ENCODE measurements at places on chromosomes 4 and X.
A peak's percentile ranks its signal among the peaks of the same experiment; 100 is the strongest.

- no peak for DNase-seq
Observed at GRCh38 chrX:38694394-38694793, 106.9 kb upstream of the MID1IP1 start.

DNA sequence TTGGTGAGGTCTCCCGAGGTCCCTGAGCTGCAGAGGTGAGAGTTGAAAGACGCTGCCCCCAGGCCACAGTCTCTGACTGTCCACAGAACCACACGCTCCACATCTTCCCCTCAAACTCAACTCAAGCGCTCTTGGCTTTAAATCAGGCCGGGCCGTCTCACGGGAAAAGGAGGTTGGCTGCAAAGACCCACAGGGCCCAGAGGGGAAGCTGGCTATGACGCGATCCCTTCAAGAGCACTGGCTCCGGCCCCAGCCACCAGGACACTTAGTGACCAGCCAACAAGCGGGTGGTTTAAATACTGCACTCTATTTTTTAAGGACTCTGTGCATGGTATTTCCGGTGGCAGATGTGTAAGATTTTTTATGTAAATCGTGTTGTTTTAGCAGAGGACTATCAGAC, 19.9 kb downstream of the LRPAP1 start:
- no peak for DNase-seq

DNA sequence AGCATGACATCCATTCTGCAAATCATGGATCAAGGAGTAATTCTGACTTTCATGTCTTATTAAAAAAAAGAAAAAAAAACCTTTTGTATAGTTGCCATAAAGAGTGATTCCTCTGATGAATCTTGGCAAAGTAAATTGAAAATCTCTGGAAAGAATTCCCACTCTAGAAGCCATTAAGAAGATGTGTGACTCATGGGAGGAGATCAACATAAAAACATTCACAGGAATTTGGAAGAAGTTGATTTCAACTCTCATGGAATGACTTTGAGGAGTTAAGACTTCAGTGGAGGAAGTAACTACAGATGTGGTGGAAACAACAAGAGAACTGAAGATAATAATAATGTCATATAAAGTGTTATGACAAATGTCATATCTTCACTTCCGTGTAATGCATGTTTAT, 204.2 kb downstream of the PABPC4L start:
- no peak for DNase-seq

DNA sequence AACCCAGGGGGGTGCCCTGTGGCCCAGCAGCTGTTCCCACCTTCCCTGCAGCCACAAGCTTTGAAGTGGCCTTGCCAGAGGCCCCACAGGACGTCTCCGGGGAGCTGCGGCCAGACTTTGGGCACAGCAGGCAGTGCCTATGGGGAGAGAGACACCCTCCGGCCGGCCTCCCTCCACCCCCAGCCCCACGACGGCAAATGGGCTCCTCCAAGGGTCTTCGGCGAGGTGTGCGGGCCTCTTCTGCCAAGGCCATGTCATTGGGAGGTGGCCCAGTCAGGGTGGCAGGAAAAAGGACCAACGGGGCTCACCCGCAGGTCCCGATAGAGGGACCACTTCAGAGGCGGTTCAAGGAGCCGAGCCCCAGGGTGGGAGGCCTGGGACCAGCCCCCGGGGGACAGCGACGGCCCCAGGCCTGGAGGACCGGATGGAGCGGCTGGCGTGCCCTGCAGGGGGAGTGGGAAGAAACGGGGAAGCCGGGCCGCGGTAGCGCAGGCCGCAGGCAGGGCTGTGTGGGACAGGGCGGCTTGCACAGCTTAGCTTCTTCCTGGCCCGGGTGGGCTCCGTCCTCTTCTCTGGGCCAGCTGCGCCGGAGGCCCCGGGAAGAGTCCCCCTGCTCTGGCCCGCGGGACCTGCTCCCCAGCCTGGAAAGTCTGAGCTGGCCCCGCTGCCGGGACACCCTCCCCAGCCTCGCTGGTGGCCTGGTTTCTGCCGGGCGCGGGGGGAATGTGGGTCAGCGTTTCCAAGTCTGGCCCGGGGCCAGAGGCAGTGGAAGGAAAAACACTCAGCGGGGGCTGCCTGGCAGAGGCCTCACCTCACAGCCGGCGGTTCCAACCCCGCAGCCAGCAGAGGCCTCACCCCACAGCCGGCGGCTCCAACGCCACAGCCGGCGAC, 21.9 kb upstream of the SPON2 start:
- DNase-seq: no peak

GRCh38 chrX:129769467-129770154, 10.1 kb upstream of the SASH3 start:
- no peak for DNase-seq

- no peak for DNase-seq
Observed at GRCh38 chr4:53649357-53649756, 58.1 kb upstream of the LNX1 start.

- DNase-seq: no peak
Observed at GRCh38 chrX:48487362-48487798, 11.4 kb downstream of the FTSJ1 start.

DNA sequence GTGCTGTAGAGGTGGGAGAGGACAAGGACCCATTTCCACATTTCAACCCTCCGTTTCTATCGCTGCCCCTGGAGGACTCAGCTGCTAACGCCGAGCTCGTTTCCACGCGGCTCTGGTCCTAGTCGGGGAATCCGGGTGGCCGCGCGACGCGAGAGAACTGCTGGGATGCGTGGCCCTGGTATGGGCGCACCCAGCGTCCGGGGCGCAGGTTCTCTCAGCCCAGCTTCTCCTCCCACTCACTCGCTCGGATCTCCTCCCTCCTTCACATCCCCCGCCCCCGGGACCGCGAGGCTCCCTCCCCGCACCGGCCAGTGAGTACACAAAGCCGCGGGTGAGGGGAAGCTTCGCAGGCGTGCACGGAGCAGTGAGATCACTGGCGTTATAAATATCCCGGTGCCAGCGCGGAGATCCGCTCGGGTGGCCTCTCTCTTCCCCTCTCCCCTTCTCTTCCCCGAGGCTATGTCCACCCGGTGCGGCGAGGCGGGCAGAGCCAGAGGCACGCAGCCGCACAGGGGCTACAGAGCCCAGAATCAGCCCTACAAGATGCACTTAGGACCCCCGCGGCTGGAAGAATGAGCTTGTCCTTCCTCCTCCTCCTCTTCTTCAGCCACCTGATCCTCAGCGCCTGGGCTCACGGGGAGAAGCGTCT, at the start of gene FGF5:
Gene FGF5, plus strand, starts transcription at position 412 of the 649 bp plus-strand sequence. Its CDS starts 161 bp downstream, at position 573.
- peak; percentile 17 for DNase-seq

- DNase-seq: no peak
Observed at GRCh38 chr4:78423790-78424189, 127.8 kb upstream of the ANXA3 start.

- no peak for DNase-seq
Observed at GRCh38 chrX:114906984-114907510, 110.4 kb downstream of the IL13RA2 start.

DNA sequence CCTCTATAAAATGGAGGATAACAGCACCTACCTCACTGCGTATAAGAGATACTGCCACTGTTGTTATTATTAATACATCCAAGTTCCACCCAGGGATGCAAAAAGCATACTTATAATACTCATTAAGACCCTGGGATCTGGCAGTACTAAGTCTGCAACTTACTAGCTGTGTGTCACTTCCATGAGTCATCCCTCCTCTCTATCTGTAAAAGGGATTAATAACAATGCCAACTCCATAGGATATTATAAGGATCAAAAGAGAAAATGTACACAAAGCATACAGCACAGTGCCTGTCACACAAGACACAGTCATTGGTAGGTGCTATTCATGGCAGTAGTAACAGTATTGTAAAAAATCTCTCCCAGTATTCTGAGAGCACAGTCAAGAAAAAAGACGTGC, 216.7 kb downstream of the HS6ST2 start:
- no peak for DNase-seq

GRCh38 chr4:4651811-4652755, 110.2 kb upstream of the STX18 start:
- DNase-seq: no peak

DNA sequence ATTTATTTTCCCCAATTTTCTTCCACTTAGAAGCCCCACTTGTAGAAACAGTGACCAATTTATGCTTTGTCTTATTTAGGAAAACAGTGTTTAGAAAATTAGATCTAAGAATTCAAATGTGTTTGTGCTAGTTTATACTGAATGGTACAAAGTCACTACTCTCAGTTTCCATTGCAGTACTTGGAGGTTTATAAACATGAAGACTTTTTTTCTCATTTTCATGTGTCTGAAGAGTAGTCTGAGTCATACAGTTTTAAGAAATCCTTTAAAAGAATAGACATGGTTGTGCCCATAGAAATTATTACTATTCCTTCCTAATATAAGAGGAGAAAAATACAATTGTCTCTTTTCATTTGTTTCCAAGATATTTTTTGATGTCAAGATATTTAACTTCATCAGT, 458.7 kb downstream of the NAF1 start:
- DNase-seq: no peak

GRCh38 chr4:15673337-15673736, 8.3 kb upstream of the FAM200B start:
- DNase-seq: no peak

DNA sequence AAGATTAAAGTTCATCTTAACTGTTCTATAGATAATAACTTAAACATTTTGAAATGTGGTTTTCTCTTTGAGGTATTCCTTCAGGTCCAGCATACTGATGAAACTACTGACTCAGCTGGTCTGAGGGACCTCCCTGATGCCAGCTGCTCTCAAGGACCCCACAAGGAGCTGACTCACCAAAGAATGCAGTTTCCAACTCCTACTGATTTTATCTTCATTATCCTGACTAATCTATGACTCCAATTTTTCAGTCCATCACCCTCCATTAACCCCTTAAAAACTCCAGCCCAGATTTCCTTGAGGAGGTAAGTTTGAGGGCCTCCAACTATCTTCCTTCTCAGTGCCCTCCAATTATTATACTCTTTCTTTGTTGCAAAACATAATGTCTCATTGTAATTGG, 1.4 kb upstream of the UGT2B4 start:
- DNase-seq: no peak

DNA sequence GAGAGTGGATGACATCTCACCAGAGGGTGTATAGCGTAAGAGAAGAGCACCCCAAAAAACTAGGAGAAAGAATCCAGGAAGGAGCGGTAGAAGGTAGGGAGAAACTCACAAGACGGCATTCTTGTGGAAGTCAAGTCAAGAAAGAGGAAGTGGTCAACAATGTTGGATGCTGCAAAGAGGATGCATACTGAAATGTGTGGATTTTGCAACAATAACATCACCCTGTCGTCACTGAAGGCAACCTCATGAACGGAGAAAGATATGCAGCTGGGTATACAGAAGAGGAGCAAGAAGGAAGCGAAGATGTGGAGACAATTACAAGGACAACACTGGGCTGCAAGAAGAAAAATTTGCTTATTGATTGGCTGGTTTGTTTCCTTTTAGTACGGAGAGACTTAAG, 11.4 kb upstream of the TAPT1 start:
- no peak for DNase-seq

DNA sequence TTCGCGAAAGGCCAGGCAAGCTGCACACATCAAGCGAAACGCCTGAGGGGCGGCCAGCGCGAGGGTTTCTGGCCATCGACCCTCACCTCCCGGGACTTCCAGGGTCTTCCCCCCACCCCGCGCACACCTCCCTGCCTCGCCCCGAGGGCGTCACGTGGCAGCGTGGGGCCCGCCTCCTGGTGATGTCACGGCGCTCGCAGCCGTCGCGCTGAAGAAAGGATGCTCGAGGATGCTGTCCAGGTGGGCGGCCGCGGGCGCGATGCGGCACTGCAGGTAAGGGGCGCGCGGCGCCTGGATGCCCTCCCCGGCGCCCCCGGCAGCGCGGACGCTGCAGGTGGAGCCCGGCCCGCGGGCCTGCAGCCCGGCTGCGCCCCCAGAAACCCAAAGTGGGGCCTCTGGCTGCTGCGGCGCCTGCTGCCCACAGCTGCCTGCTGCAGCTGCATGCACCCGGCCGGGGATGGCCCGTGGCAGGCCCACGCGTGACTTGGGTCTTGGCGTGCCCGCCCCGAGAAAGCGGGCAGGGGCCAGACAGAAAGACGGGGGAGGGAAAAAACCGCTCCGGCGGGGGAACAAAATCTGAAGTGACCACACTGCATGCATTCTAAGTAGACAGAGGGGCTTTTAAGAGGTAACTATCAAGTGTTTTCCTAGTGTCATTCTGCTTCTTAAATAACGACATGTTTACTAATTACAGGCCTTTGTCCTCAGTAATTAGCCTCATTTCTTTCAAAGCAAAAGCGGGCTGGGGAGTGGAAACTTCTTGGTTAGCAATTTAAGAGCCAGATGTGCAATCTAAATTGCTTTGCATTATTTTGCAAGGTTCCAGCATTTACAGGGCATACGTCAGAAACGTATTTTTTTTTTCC, 1.7 kb downstream of the CLCN4 start:
- DNase-seq: no peak

GRCh38 chr4:24638396-24638875, 54.1 kb upstream of the DHX15 start:
- no peak for DNase-seq

DNA sequence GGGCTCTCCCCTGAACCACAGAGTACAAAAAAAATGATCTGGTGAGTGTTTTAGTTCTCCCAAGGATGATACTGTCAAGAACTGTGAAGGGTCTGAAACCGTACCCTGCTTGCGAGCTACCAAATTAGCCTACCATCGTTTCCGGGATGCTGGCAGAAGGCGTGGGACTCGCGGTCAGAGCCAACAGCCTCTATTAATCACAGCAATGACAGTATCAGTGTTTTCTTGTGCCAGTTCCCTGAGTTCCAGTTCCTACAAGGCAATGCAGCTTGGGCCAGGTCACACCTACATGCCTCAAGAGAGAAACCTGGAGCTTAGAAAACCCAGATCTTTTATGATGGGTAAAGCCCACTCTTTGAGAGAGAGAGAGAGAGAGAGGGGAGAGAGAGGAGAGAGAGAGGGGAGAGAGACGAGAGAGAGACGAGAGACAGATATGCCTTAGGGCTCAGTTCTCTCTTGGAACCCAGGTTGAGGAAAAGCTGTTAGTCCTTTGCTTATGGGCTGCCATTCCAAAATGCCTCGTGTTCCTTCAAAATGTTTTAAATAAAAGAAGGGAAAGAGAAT, 327.8 kb downstream of the ARHGAP10 start:
- DNase-seq: no peak

- peak; percentile 26 for DNase-seq
Observed at GRCh38 chr4:145061318-145061920, 36.6 kb downstream of the ANAPC10 start.

GRCh38 chr4:178314287-178314686, 872.0 kb upstream of the AGA start:
- DNase-seq: no peak

- no peak for DNase-seq
Observed at GRCh38 chr4:87330761-87331160, 8.1 kb upstream of the HSD17B13 start.

DNA sequence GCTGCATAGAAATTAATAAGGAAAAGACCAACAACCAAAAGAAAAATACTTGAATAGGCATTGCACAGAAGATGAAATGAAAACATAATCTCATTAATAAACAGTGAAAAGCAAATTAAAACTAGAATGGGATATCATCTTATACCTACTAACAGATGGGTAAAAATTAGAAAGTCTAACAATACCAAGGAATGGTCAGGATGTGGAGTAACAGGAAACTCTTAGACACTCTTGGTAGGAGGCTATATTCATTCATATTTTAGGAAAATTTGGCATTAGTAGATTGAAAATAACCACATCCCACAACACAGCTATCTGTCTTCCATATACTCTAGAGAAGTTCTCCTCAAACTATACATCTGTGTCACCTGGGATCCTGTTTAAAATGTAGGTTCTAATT, 36.3 kb downstream of the SEC24B start:
- no peak for DNase-seq

Measured in NCI-H1694 treated with DMSO at 0.1 percent for 48 hours (cell line).